Epithelial cell of prostate (primary cell): ENCODE measurements at places on chromosomes 2 and 18.
A peak's percentile ranks its signal among the peaks of the same experiment; 100 is the strongest.

GRCh38 chr18:35968278-35968880 lies 4.1 kb upstream of the RMP24 start:
- DNase-seq, result peak; percentile 48

DNA sequence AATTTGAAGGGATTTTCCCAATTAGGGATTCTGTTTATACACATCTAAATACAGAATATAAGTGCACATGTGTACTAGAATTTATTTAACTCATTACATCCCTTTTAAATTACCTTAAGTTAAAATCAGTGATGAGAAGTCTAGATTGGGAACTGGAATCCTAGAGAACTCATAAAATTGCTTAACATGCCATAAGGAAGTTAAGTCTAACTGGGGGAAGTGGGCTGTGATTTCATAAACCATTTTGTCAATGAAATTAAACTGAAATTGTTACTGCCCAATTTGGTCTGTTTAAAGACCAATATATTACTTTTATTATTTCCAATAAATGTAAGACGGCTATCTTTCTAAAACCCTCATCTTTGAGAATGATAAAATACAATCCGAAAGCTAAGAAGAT lies 72.3 kb upstream of the CD226 start:
- DNase-seq, result no peak

- no peak for DNase-seq
Measured at GRCh38 chr2:10382354-10383061, 65.6 kb downstream of the ODC1 start.

GRCh38 chr2:81767187-81767912 lies 1462.8 kb upstream of the LRRTM1 start:
- no peak for DNase-seq

DNA sequence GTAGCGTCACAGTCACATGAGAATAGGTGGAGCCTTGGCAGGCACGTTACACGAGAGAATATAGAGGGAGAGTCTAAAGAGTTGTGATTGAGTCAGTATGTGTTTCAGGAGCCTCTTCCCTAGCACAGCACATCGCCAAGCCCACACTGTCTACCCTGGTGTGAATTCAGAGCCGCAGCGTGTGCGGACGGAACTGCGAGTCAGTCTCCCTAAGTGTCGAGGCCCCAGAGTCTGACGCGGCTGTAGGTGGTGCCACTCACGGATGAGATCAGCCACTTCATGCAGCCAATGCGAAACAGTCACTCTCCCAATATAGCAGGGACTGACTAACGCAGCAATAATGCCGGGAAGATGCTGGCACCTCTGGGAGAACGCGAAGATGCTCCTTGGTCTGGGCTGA lies 587.3 kb upstream of the ID2 start:
- DNase-seq, result no peak

DNA sequence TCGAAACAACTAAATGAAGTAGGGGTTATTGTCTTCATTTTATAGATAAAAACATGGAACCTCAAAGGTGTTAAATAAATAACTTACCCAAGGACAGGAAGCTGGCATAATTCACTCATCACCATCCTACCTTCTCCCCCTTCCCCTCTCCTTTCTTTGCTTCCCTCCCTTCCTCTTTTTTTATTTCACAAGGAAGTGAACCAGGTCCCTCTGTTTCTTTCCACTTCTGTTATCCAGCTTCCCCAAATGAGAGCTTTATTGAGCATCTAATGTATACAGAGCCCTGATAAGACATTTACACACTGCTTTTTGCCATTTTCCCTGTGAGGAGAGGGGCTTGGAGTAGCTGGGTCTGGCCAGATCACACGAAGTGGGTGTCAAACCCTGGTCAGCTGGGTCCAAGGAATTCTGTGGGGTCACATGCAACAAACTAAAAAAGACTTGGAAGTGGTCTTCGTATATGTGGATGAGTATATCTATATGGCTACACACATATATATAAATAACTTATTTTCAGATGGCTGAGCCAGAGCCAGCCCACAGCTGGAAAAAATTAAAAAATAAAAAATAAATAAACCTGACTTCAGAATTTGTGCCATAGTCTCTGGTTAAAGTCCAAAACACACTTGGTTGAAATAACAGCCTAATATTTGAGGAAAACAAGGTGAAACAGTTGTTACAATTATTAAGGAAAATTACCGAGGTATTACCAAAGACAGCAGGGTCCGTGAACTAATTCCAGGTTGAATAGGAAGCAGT lies 49.3 kb upstream of the FOSL2 start:
- no peak for DNase-seq

DNA sequence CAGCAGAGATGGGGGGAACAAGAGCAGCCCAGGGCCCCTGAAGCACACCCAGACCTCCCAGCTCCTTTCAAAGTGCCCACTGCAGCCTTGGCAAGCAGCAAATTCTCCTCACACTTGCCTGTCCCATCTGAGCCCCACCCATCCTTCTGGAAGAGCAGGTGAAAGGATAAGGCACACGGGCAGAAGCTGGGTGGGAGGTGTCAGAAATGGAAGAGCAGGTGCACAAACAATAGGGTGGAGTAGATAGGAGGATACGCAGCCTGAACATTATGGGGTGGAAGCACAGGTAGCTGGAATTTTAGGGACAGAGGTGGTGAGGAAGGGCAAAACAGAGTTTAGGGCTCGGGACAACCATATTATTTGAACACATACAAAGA lies 69.2 kb downstream of the TNS1 start:
- no peak for DNase-seq

- no peak for DNase-seq
Measured at GRCh38 chr2:119005051-119005450, 63.1 kb downstream of the MARCO start.

- DNase-seq, result no peak
Measured at GRCh38 chr2:69847068-69847828, 17.8 kb downstream of the GMCL1 start.

GRCh38 chr2:8004250-8004681 lies 677.6 kb upstream of the ID2 start:
- DNase-seq, result peak; percentile 73

DNA sequence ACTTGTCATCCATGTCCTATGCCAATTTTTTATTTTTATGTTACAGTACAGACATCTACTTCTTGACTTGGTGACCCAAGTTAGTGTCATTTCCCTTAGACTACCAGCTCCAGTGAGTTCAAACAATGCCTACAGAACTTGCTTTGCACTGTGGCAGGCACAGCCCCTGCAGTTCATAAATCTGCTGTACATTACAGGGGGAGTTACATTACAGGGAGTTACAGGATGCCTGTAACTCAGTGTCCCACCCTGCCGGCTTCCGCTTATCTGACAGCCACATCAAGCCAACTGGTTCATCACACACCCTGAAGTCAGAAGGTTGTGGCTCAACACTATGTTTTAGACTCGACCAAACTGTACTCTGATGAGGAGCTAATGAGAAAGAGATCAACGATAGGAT lies 7.8 kb upstream of the NPAS2 start:
- no peak for DNase-seq

GRCh38 chr2:6237039-6237660 lies 545.0 kb downstream of the SOX11 start:
- DNase-seq, result no peak

GRCh38 chr2:1731963-1732768 lies 12.1 kb downstream of the PXDN start:
- no peak for DNase-seq

- DNase-seq, result peak; percentile 20
Measured at GRCh38 chr2:238561230-238561629, 134.5 kb downstream of the ASB1 start.

DNA sequence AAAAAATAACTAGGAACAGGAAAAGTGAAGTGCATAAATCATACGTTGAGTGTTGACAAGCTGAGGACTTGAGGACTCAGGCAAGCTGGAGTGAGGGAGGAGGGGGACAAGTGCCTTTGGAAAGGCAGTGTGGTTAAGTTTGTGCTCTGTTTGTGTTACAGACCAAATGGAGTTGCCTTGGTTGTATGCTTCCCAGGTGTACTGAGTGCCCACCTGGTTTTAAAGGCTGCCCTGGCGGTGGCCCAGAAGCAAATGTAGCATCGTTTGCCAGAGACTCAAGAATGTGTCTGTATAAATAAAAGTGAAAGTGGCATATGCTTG lies 240.9 kb downstream of the PRKCE start:
- no peak for DNase-seq

DNA sequence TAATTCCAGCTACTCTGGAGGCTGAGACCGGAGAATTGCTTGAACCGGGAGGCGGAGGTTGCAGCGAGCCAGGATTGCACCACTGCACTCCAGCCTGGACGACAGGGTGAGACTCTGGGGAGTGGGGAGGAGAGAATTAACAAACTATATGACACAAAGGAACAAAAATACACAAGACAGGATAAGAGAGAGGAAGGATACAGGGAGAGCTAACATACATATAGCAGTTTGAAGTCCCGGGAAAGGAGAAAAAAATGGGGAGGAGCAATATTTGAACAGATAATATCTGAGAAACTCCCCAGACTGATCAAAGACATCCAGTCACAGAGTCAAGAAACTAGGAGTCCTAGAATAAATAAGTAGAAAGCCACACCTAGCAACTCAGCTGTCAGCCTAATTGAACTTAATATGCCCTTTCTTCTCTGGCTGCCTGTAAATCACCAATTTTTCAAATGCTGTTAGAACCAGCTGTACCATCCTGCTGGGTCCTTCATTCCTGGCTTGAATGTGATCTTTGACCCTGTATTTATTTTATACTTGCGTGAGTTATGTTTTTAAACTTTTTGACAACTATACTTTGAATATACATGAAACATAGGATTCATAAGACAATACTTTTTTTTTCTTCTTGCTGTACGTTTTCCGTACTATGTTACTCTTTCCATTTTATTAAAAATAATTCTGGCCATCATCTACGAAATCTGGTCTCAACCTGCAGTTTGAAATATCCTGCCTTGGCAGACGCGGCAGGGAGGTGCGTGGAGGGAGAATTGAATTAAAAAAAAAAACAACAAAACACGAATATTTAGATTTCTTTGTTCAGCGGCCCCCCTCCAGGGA lies 876 bp upstream of the CYP27A1 start:
- peak; percentile 10 for DNase-seq

DNA sequence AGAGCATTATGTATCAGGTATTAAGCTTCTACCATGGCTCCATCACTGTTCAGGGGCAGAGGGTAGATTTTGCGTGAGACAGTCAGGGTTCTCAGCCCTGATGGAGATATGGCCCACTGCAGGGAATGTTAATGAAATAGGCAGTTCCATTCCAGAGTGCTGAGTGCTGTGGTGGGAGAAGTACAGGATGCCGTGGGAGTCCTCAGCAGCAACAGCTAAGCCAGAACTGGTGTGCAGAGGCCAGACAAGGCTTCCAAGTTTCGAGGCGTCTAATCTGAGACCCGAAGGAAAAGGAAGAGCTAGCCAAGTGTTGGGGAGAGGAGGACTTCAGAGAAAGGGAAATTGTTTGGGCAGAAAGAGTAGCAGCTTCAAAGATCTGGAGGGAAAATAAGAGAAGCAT lies 30.2 kb upstream of the MAPRE2 start:
- DNase-seq, result no peak

GRCh38 chr2:38797250-38797676 lies 19.3 kb downstream of the GEMIN6 start:
- DNase-seq, result no peak

GRCh38 chr2:218428846-218429558 lies 10.1 kb downstream of the VIL1 start:
- DNase-seq, result no peak

- no peak for DNase-seq
Measured at GRCh38 chr2:216504376-216504762, 5.7 kb downstream of the RPL37A start.

- no peak for DNase-seq
Measured at GRCh38 chr2:36128359-36128758, 227.2 kb upstream of the CRIM1 start.

DNA sequence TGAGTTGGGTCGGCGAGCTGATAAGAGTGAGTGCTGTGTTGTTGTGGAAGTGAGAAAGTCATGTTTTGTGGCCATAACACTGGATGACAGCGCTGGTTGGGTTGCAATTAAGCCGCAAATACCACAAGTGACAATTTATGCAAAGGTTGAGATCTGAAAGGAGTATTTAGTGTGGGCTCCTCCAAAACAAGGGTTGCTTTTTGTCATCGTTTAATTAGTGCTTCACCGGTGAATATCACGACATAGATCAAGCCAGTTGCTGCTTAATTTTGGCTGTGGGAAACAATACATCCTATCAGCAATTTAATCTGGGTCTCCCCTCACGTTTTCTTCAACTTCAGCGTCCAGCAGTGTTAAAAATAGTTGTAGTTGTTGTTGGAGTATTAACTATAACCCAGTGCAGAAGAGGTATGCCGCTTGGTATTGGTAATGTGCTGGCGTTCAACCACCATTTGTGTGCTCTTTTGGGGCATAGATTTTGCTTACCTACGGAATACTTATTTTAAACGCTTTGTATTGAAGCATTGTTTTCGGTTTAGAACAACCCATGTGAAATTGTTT lies 662 bp downstream of the ACVR2A start:
- no peak for DNase-seq

DNA sequence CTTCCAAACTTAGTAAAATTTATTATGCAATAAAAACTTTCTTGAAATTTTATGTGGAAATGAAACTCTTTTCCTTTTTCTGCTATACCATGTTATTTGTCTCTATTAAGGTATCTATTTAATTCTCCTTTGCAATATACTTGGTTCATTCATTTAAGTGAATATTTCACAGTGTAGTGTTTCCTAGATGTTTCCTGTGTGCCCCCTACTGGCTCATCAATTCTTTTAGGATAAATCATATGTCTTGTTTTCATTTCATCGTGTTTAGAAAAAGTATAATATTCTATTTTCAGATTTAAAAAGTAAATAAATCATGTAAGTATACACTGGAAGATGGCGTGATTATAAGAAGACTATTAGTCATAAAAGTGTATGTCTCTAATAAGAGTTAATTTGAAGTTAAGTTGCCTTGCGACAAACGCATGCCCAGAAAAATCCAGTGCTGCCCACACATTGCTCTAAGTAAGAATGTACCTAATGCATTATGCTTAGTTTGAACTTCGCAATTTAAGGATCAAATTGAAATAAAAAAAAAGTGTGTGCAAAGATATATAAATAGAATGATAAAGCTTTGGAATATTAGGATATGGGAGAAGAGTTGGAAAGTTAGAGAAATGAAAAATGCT lies 525.4 kb downstream of the KCNJ3 start:
- no peak for DNase-seq

DNA sequence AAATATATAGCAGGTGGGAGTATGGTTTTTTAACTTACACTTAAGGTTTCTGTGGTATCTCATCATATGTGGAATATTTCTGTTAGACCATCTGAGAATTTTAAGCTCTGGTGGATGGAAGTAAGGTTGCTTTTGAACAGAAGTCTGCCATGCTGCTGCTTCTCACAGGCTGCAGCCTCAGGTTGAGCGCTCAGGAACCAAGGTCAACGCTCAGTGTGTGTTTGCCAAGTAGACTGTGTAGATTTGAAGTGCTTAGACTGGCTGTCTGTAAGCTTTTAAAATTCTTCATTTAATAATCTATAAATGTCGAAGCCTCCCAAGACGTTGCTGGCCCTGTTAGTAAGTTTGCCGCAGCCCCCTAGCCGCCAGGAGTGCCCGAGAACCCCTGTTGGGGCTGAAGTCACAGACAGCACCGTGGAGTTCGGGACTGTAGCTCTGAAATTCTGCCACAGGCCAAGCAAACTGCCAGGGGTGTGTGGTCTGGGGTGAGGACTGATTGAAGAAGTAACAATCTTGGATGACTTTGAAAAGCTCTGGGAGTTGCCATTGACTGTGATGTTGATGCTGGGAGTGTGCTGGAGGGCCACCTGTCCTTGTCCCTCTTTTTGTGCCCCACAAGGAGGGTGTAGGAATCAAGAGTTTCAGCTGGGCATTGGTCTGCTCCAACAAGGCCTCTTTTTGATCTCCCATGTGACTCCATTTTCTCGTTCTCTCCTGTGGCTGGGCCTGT lies 26.9 kb downstream of the INPP4A start:
- DNase-seq, result no peak
